ENCODE measurements at places on chromosomes 7 and 10. TPM values are rescaled to one million over a fixed set of nuclear protein-coding genes. Genes with fewer than 3 reads are reported as not detected.

The HMX2 gene
- total RNA-seq, result not detected

DNA sequence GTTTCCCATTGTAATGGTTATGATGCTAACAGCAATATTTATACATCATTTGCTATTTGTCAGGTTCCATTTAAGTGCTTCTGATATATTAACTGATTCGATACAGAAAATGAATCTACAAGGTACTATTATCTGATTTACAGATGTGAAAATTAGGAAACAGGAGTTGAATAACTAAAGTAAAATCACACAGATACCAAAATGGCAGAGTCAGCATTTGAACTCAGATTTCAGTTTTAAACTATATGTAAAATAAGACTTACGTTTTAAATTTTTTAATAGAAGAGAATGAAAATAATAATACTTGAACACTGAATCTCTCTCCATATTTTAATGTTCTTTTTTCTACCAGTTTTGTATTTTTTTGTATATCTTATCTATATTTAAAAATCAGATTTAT is 313.2 kb downstream of the MDFIC start:
- DNase-seq, result no peak

DNA sequence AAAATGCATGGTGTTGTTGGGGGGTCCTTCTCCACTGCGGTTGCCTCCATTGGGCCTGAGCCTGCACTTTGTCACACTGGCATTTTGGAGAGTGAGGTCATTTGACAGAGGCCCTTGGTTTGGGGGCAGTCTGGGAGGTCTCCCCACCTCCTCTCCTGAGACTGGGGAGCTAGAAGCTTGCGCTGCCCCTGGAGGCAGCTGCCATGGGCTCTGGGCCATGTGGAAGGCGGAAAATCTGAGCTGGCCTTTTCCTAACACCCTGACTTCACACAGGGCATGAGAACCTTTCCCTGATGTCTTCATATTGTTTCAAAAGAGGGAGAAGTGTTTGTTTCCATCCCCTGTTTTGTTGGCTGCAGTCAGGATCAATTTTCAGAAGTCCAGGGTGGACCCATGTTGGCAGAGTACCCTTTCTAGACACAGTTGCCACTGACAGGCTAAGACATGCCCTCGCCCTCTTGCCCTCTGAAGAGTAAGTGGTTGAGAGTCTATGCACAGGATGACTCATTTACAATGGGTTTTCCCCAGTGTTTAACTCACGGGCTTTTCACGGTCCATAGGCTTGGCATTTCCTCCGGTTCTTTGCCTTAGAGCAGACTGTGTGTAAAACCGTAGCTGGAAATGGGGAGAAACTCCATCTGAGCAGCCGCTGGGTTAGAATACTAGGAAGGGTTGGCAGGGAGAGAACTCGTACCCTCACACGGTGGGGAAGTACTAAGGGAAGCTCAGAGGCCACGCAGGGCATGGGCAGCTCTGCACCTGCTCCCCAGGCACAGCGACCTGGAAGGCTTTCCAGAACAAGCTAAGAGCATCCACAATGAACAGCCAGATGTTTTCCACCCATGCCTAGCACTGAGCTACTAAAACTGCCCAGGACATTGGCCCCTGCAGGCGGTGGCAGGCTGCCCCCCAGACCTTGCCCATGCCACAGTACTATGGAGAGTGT is 655.0 kb downstream of the SDK1 start:
- no peak for DNase-seq

The CUBN gene
- 0.80 TPM for total RNA-seq

GRCh38 chr7:157357129-157358040 is 20.6 kb downstream of the DNAJB6 start:
- no peak for DNase-seq

- DNase-seq, result no peak
Observed at GRCh38 chr10:130958003-130958402, 353.5 kb downstream of the TCERG1L start.

The HOXA3 gene
- not detected for total RNA-seq

DNA sequence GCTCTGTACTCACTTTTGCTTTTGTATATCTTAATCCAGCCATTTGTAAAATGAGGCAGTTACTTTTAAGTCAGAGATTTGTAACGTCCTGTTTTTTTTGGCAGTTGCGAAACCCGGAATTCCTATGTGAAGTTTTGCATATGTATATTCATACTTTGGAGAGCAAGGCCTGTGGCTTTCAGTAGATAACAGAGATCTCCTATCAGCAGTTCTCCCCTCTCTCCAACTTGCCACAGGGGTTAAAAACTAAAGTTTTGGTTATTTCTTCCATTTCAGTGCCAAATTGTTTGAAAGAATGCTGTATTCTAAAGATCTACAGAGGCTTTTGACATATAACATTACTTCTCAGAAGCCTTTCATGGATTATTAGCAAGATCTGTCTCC is 102.4 kb downstream of the EXOC4 start:
- no peak for DNase-seq

- DNase-seq, result no peak
Observed at GRCh38 chr7:46885167-46885566, 696.7 kb downstream of the TNS3 start.

GRCh38 chr7:5755704-5756504 is 25.6 kb downstream of the RNF216 start:
- no peak for DNase-seq

The PRTFDC1 gene
- 1.7 TPM for total RNA-seq

- DNase-seq, result no peak
Observed at GRCh38 chr7:151243045-151243349, 5.5 kb downstream of the SMARCD3 start.

- no peak for DNase-seq
Observed at GRCh38 chr10:125554016-125554703, 128.8 kb downstream of the TEX36 start.

GRCh38 chr7:70259502-70259901 is 661.2 kb downstream of the AUTS2 start:
- DNase-seq, result no peak

Measured in activated CD4-positive, alpha-beta memory T cell treated with anti-CD3 and anti-CD28 coated beads, Interleukin-2, amount 10 ng/mL, durations not matched to agents 7 days and 5 days (primary cell).